BJ (cell line): ENCODE measurements at places on chromosomes 11 and 22.

- DNase-seq, result no peak
Observed at GRCh38 chr22:50205781-50206569, 5.2 kb downstream of the SELENOO start.

GRCh38 chr22:26568207-26568706 is 21.7 kb downstream of the TPST2 start:
- no peak for DNase-seq

DNA sequence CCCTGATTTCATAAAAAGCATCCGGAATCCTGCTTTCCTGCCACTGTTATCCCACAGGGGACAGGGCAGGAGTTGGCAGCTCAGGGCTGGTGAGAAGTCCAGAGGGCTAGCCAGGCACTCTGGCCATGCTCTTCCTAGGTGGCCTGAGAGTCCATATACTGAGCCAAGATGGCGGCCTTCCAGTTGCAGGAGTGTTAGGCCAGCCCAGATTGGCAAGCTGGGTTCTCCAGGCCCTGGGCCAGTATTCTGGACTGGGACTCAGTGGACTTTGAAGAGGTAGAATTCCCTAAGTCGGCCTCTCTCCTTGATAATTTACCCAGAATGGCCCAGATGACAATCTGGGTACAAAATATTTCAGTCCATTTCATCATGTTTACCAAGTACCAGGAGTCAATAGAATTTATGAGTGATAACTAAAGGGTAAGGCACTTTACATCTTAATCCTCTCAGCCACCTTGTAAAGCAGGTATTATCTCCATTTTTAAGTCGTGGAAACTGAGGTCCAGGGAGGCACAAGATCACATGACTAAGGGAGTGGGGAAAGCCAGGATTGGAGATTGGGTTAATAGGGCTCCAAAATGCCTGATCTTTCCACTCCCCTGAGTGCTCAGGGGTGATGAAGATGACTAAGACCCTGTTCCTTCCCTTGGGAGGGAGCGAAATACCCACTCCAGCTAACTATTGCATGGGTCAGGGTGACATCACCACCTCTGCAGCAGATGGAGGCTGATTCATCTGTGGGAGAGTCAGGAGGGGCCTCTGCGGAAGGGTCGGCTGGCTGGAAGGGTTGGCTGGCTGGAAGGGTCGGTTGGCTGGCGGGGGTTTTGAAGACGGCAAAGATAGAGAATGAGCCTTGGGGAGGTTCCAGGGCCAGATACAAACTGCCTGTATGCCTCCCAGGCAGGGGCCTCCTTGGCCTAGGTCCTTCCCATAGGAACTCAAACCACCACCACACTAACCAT is 1.2 kb upstream of the MICALL1 start:
- peak; percentile 93 for DNase-seq

- DNase-seq, result no peak
Observed at GRCh38 chr11:117807482-117808327, 10.7 kb upstream of the DSCAML1 start.

- DNase-seq, result peak; percentile 69
Observed at GRCh38 chr22:45717789-45718188, 46.2 kb downstream of the ATXN10 start.

- DNase-seq, result no peak
Observed at GRCh38 chr11:125519860-125520834, 24.1 kb upstream of the FEZ1 start.

DNA sequence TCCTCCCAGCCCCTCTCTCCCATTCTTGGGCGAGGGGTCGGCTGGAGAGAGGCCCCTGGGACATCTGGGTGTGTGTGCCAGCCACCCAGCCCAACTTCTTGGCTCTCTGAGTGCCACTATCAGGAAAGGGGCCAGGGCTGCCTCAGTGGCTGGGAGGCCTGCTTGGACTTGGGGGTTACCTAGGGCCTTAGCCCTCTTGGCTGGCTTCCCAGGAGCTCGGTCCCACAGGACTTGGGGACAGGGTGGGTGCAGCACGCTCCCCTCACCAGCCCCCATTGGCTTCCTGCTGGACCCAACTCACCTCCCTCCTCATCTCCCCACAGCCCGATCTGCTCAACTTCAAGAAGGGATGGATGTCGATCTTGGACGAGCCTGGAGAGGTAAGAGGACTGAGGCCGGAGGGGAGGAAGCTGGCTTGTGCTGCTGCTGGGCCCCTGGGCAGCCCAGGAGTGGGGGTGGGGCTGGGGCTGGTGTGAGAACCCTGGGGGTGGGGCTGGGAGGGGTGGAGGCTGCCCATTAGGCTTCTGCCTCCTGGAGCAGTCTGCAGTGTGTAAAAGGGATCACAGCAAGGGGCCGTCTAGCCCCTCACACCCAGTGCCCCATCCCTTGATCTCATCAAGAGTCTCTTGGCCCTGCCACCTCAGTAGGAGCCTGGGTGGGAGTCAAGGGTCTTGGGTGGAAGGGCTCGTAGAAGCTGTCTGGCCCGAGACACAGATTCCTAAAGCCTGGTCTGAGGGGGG is 54.8 kb downstream of the TRIOBP start:
- no peak for DNase-seq

DNA sequence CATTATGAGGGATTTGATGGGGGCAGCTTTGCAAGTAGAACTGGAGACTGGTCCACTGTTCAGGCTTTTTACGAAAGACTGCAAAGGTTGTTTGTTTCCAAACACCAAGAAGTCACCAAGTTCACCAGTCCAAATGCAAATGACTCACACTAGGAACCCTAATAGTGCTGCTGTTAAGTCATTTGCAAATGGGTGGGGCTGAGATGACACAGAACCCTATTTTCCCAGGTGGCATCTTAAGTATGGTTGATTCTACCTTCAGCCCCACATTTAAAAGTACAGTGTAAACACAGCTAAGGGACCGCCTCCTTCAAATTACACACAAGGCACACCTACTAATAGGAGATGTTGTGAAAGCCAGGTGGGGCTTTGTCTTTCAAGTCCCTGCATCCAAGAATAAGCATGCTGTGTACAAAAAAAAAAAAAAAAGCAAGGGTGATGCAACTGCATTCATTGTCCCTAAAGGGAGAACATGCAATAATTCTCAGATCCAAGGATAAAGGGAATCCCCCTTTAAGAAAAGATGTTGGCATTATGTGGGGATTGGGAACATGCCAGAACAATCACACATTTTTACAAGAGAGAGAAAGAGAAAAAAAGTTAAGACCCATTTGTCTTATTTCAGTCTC is 27.3 kb downstream of the BDNF start:
- no peak for DNase-seq

- no peak for DNase-seq
Observed at GRCh38 chr11:18785411-18785810, 6.2 kb downstream of the PTPN5 start.

- DNase-seq, result no peak
Observed at GRCh38 chr22:23168391-23169042, 11.8 kb upstream of the BCR start.

DNA sequence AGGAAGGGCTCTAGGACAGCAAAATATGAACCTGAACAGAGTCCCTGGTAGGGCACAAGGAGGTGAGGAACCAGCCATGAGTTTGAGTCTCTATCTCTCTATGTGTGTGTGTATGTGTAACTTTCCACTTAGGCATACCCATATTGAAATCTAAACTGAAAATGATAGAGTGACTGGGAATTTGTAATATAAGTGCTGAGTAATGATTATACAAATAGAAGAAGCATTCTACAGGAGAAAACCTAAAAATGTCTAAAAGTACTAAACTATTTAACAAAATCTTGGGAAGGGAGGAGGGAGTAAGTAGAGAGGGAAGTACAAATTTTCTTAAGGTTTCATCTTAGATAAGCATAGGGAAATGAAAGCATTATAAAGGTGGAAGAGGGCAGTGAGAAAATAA is 97.1 kb upstream of the ZC3H12C start:
- no peak for DNase-seq

GRCh38 chr11:35174666-35175065 is 35.7 kb downstream of the CD44 start:
- DNase-seq, result no peak

DNA sequence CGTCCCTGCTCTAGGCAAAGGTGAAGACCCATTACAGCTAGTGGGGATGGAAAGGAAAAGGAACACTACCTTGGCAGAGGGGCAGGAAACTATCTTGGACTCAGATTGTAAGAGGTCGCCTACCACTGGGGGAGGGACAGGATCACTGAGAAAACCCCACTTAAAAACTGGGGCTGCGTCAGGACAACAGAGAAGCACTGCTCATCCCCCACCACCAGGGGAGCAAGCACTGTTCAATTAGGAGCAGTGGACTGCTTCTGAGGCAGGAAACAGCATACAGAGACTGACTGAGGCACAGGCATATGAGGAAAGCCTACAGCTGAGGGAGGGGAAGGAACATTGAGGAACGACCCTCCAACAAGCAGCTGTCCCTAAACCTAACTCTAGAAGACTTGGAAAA is 20.8 kb upstream of the DLAT start:
- no peak for DNase-seq

DNA sequence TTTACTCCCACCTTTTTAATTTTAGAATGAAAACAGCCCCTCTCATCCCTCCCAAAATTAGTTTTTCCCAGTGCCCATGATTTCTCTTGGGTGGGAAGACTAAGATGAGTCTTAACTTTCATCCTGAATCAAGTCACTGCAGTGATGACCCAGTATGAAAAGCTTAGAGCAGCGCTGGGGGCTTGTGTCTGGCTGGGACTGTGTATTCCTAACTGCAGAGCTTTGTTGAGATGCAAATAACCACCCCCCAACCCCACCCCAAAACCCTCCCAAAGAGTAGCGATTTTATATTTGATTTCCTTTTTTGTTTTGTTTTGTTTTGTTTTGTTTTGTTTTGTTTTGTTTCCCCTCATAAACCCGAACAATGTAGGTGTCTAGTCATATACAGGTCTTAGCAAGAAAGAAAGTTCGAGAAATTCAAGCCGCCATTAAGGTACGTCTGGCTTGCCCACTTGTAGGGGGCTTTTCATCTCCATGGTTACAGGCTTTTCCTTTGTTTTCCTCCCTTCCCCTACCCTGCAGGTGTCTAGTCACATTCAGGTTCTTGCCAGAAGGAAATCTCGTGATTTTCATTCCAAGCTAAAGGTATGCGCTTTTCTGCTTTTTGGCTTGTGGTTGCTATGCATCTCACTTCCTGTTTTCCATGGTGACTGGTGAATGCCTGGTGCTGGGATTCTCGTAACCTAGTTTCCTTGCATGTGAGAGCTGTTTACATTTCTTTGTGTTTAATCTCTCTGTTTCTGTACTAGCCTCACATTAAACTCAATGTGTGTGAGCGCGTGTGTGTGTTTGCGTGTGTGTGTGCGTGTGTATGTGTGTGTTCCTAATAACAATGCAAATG is 144.6 kb upstream of the RASSF10 start:
- DNase-seq, result no peak

- DNase-seq, result no peak
Observed at GRCh38 chr11:120714438-120714837, 202.9 kb downstream of the GRIK4 start.

DNA sequence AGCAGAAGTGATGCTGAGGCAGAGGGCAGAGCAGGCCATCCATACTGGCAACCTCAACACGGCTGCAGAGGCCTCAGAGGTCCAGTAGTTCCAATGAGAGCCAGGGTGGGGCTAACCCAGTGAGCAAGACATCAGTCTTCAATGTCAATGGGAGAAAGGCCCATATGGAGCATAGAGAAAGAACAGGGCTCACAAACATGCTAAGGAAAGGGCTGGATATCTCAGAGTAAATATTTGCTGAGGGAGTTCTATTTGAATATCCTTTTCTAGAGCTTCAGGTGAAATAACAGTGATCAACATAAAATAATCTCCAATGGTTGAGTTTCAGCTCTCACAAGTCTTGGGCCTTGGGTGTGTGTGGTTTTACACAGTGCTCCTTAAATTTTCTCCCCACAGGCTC is 50.8 kb upstream of the CCDC90B start:
- DNase-seq, result no peak

GRCh38 chr11:36019722-36020121 is 75.9 kb downstream of the LDLRAD3 start:
- no peak for DNase-seq

DNA sequence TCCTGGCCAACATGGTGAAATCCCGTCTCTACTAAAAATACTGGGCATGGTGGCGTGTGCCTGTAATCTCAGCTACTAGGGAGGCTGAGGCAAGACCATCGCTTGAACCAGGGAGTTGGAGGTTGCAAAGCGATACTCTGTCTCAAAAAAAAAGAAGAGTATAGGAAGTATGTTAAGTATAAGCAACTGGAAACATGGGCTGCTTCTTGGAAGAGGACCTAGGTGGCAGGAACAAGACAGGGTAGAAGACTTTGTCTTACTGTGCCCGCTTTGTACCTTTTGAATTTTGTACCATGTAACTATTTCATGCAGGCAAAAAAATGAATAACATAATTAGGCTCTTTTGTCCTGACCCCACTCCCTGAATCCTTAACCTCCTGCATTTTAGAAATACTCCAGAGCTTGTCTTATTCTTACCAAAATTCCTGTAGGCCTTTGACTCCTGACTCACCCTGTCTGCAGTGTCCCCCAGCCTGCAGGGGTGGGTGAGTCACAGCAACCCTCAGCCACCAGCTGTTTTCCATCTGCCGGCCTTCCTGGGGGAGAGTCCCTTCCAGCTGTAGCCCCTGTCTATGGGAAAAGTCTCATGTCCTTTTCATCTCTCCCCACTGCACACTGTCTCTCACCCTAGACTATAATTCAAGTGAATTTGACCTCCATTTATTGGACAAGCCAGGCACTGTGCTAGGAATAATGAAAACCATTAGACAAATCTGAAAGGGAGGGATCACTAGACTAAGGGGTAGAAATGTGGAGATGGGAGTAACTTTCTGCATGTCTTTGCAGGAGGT is 41.8 kb downstream of the TXN2 start:
- DNase-seq, result peak; percentile 86

GRCh38 chr11:45026835-45027234 is 76.2 kb upstream of the TP53I11 start:
- no peak for DNase-seq

DNA sequence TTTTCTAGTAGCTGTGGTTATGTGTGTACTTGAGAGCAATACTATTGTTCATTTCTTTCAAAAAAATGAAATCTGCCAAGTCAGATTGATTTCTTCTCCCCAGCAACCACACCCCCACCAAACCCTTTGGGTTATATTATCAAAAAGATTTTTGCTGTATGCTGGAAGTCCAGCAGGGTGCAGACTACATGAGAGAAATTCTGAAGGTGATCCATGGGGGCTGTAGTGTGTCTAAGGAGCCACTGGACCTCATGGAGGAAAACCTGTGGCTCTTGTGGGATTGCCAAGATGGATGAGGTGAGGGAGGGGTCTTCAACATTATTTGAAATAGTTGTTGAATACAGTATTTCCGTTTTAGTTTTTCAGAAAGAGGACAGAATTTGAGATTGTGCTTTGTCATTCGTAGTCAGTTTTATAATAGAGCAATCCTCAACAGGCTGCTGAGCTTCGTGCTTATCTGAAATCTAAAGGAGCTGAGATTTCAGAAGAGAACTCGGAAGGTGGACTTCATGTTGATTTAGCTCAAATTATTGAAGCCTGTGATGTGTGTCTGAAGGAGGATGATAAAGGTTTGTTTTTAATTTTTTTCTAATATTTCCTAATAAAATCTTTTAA is 3.1 kb downstream of the EIF3M start:
- DNase-seq, result no peak
